ENCODE measurements at places on chromosomes 11 and 22.

DNA sequence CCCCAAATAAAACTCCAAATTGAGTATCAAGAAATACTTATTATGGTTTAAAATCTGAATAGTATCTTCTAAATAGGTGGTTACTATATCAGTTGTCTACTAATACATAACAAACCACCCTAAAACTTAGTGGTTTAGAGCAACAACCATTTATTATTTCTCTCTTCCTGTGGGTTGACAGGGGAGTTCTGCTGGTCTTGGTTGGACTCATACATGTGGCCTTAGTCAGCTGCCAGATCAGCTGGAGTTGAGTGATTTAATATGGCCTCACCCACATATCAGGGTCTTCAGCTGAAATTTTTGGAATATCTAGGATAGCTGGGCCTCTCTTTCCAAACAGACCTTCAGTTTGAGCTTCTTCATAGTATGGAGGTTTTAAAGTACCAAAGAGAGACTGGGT lies 34.5 kb downstream of the C11orf65 start:
- DNase-seq, result no peak

- no peak for DNase-seq
Measured at GRCh38 chr11:40241524-40242051, 1217.9 kb downstream of the LRRC4C start.

- no peak for DNase-seq
Measured at GRCh38 chr11:94747601-94748041, 20.5 kb upstream of the AMOTL1 start.

GRCh38 chr11:41431784-41432183 lies 27.7 kb downstream of the LRRC4C start:
- no peak for DNase-seq

GRCh38 chr22:37848587-37849088 lies 581 bp upstream of the EIF3L start:
- DNase-seq, result no peak

GRCh38 chr11:28674433-28675103 lies 566.4 kb downstream of the METTL15 start:
- no peak for DNase-seq

- DNase-seq, result no peak
Measured at GRCh38 chr11:108616549-108616948, 23.0 kb upstream of the EXPH5 start.

DNA sequence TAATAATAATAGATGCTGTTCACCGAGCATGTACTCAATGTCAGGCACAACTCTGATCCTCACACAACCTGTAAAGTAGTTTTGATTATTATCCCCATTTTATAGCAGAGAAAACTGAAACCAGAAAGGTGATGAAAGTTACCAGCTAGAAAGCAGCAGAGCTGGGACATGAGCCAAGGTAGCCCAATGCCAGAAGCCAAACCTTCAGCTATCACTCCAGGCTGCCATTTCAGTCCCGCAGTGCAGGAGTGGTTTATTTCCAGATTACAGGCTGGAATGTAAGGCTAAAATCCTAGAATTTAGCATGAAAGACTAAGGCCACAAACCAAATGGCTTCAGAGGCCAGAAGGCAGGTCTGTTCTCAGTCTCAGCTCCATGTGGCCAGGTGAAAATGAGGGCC lies 108.8 kb downstream of the TENM4 start:
- DNase-seq, result no peak

GRCh38 chr11:11407763-11408084 lies 54.7 kb upstream of the CSNK2A3 start:
- no peak for DNase-seq

DNA sequence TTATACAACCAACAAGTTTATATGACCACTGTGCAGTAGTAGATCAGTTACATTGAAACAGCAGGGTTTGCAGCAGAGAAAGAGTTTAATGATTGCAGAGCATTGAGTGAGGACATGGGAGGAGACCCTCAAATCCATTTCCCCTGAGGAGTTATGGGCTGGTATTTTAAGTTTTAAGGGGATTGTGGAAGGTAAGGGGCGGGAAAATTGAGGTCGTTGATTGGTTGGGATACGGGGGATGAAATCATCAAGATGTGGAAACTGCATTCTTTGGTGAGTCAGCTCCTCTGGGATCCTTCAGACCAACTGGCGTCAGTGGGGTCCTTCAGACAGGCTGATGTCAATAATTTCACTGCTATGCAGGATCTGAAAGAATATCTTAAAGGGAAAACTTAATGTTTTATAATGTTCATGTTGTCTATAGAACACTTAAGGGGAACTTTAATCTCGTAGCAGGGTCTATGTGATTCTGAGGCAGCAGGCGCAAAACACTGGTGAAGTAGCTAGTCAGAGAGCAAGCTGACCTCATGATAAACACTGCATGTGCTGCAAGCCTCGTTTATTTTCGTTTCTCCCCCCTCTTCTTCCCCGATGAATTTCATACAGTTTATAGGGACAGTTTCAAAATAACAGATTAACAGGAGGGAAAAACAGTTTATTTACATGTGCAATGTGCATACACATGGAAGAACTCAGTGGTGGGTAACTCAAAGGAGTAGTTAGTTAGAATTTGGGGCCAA lies 17.4 kb upstream of the BACE1-AS start:
- no peak for DNase-seq

GRCh38 chr11:8030526-8031247 lies 43.5 kb downstream of the EIF3F start:
- DNase-seq, result no peak

- DNase-seq, result no peak
Measured at GRCh38 chr11:313787-314553, at the start of gene IFITM1. IFITM1 (plus strand) TSS chr11:314040; CDS start chr11:314171, 131 bp downstream.

- no peak for DNase-seq
Measured at GRCh38 chr11:76397383-76397782, 16.3 kb downstream of the GVQW3 start.

DNA sequence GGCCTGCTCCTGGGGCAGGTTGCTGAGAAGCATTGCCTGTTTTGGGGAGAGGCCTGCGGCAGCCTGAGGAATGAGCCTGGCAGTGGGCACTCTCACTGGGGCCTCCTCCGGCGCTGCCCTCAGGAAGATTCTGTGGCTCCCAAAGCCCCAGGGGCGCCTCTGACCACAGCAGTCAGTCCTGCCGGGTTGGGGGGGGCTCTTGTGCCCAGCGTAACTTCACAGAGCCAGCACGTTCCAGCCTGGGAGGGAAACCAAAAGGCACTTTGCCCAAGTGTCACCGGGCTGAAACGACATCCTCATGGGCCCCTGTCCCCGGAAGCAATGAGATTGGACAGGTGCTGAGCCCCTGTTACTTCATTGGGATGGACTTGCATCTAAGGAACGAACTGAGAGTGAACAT lies 4.3 kb upstream of the LRP5 start:
- no peak for DNase-seq

DNA sequence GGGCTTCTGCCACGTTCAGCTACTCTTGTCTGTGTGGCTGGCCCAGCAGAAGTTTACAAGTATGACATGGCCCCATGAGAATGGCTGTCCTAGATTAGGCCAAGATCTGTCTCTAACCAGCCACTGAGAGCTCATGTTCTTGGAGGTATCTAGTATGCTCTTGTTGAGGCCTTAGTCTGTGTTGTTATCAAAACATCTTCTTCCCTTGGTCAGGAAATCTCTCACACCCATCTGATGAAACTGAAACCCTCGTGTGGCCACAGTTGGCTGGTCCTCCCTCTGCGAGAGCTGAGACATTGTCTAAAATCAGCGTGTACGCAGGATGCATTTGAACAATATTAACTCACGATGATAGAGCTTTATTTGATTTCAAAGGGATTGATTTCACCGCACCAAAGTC lies 109.0 kb upstream of the NNMT start:
- no peak for DNase-seq

- DNase-seq, result no peak
Measured at GRCh38 chr22:44411226-44412135, 86.6 kb downstream of the RTL6 start.

DNA sequence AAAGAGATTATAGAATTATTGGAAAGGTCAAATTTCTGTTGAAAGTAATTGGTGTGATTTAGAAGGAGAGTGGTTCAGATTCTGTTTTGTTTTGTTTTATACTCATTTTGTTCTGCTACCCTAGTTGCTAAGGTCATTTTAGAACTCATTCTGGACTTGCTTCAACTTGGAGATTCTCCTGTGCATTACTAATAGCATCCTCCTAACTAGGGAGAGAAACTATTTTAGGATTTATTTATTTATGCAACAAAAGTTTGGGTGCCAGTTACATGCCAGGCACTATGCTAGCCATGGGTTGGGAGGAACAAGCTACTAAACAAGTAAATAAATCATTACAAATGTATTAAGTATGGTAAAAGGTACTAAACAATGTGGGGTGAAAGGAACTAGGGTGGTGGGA lies 84.0 kb downstream of the YAP1 start:
- no peak for DNase-seq

- no peak for DNase-seq
Measured at GRCh38 chr22:38843201-38843656, 599 bp downstream of the NPTXR start.

DNA sequence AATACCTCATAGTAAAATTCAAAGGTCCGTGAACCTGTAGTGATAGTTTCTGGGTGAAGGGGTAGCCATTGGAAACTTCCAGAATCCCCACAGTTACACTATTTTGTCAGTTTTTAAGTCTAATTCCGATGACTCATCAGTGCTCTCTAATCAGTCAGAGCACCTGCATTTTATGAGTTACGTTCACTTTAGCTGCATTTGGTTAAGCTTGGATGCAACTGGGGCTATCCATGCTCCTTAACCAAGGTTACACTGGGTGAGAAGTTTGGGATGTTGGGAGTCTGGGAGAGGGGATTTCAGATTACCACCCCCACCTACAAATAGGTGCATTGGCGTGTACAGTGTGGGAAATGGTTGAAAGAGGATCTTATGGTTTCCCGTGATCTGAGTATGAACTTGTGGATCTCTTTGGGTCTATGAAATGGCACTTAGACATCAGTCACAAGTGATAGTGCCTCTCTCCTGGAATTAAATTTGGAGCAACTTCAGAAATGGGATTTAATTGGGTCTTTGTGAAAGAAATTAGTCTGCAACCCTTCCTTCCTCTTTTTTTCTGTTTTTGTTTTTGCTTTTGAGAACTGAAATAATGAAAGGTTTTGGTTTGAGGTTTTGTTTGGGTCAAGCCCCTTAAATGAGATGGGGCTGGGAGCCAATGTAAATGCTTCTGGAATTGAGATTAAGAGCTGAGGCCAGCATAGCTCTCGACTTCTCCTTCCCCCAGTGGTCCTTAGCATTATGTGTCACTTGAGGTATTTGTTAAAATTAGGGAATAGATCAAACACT lies 31.5 kb downstream of the EHF start:
- DNase-seq, result no peak

DNA sequence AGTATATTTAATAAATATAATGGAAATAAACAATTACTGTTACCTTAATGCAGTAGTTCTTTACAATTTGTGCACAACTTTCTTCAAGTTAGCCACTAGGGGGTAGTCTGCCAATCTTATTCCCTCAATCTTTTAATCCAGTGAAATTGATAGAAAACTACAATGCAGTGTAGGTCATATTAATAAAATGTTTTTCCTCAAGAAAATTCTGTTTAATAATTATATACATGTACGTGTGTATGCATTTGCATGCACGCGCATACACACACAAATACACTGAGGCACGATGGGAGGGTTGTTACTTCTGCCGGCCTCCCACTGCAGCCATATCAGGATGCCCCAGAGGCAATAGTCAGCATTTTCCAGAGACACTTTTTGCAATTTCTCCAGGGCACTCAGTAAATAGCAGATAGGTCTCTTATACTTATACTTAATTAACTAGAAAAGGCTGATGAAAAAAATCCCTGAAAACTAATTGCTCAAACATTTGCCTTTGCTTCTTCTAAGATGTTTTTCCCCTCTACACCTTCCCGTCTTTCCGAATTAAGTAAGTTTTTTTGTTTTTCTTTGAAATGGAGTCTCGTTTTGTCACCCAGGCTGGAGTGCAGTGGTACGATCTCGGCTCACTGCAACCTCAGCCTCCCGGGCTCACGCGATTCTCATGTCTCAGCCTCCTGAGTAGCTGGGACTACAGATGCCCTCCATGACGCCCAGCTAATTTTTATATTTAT lies 3.1 kb downstream of the GAB2 start:
- no peak for DNase-seq

- no peak for DNase-seq
Measured at GRCh38 chr11:76601724-76602123, 68.8 kb downstream of the LRRC32 start.

DNA sequence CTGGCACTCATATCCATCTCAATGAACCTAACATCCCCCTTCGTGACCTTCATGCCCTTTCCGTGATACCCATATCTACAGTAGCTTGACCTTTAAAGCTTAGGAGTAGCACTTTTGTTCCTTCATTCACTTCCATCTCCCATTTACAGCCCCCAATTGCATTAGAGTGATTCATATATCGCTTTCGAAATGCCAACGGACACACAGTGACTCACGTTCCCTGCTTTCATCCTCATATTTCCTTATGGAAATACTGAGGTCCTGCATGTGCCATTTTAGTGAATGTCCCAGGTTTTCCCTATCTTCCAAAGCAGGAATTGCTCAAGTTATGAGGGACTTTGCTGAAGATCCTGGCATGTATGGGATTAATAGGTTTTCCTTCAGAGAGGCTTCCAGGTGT lies 44.3 kb upstream of the CEP126 start:
- no peak for DNase-seq

GRCh38 chr11:6022956-6023355 lies 7.6 kb downstream of the OR56A1 start:
- DNase-seq, result no peak

GRCh38 chr11:13188179-13188578 lies 89.4 kb upstream of the BMAL1 start:
- no peak for DNase-seq

DNA sequence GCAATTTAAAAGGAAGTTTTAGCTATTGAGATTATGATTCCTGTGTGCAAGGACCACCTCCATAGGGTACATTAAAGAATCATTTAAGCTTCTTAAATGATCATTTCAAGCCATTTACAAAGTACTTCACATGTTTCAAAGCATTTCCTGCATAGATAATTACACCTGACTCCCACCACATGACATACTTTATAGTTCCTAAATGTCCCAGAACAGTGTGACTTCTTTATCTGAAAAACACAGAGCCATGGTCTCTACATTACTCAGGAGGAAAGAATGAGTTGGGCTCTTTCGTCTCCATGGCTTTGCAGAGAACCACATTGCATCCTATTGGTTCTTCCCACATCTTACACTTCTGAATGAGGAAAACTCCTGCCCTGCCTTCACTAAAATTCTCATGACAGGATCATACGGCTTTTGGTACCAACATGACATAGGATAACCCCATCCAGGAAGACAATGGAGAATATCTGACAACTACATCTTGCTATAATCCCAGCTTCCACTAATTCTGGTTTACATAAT lies 88.6 kb downstream of the ETS1 start:
- no peak for DNase-seq

- no peak for DNase-seq
Measured at GRCh38 chr11:97751405-97751804, 1269.3 kb upstream of the CNTN5 start.

GRCh38 chr22:31604746-31605705 lies 57.0 kb downstream of the PISD start:
- no peak for DNase-seq

GRCh38 chr11:79333355-79333754 lies 107.5 kb downstream of the TENM4 start:
- DNase-seq, result no peak

GRCh38 chr11:15795378-15795777 lies 561.0 kb downstream of the SOX6 start:
- DNase-seq, result no peak

Measured in stimulated activated CD4-positive, alpha-beta T cell treated with anti-CD3 and anti-CD28 coated beads, Interleukin-1b, Interleukin-23, amount 100 ng/mL, for 1 hour (primary cell).